ENCODE measurements at places on chromosomes 1 and 21.

DNA sequence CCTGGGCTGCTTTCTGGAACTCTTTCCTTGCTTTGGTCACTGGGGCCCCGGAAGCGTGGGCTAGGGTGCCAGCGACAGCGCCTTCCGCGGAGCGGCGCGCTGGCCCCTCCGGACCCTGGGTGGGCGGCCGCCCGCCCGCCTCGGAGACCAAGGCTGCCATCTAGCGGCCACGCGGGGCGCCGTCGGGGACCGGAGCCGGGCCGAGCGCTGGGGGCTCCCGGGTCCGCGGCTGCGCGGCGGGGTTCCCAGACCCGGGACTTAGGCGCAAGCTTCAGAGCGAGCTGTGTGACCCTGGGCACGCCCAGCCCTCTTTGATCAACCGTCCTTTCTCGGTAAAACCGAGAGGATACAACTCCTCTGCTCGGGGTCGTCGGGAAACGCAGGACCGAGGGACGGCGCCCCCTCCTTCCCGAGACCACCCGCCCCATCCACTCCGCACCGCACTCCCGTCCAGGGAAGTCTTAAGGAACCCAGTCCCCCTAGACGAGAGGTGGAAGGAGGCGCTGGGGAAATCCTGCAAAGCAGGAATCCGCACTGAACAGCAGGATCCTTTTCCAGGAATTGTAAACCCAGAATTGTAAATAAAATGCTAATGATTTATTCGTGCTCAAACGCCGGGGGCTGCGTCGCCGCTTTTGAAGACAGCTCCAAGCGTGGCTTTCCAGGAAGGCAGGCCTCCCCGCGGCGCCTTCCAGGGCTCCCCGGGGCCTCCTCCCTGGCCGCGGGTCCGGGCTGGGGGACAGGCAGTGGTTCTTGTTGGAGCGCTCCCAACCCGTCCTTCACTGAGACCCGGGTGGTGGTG lies 41.2 kb downstream of the RRAGC start:
- peak; percentile 12 for DNase-seq

DNA sequence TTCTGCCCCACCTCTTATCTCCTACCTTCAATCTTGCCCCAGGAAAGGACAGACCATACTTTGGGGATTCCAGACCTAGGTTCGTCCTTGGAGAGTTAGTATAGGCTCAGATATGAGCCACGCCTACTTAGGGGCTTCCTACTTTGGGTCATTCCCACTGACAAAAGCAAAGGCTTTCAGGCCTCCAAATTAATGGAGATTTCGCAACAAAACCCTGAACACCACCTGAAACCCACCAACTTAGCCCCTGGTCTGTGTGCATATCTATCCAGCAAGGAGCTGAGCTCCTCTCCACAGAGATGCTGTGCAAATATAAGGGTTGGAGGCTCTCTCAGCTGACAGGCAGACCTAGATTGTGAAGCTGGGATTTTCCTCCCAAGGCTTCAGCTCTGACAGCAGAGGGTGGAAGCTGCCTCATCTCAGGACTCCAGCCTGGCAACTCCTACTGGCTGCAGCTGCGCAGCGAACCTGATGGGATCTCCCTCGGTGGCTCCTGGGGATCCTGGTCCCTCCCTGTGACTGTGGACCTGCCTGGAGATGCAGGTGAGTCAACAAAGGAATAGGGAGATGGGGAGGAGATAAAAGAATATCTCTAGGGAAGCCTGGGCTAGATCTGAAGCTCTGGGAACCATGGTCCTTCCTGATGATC lies 2.1 kb downstream of the MPL start:
- DNase-seq = no peak

DNA sequence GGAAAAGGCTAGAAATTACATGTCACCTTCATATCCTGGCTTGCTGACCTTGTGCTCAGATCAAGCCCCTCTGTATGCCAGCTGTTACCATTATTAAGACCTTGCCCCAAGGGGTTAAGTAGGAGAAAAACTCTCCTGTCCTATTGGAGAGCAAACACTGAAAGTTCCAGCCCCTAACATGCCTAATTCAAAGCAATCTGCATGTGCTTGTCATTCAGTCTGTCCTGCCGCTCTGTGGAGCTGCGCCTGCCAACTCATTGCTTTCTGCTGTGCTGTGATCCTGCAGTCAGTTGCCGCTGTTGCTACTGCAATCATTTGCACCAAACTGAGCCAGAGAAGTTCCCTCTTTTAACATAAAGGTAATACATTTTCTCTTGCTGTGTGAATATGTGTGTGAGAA lies 113.4 kb downstream of the DISP1 start:
- DNase-seq = no peak

- DNase-seq = no peak
These were observed 425.4 kb downstream of the ADGRL2 start for GRCh38 chr1:82226186-82226505.

DNA sequence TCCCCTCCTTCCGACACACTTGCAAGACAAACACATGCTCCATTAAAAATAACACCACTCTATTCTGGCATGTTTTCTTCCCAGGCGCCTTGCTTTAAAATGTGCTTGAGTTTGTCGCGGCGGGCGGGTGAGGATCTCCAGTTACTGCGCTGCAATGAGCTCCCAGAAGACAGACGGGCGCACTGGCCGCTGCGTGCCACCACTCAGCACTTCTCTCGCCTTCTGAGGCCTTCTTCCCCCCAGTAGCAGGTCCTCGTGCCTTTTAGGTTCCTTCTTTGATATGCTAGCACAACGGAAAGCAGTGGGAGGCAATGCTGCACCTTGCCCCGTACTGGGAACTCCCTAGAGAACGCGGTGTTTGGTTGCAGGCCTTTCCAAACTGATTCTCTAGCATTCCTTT lies 279.5 kb upstream of the NR5A2 start:
- DNase-seq = no peak

- DNase-seq = no peak
These were observed 327.7 kb upstream of the KAZN start for GRCh38 chr1:14270821-14271220.

DNA sequence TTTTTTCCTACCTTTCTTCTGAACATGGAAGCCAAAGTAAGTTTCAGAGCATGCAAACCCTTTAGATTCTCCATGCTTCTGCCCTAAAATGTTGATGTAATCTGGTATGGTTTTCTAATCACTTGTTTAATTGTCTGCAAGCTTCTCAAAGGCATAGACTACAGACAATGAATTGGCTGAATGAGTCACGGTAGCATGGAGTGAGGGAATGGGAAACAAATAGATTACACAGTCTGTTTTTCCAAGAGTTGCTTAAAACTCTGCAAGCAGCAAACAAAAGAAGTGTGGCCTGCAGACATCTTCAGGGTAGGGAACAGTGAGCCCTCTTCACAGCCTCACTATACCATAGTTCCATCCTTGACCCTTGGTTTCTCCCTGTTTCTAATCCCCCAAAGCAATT lies 326.0 kb downstream of the BARHL2 start:
- no peak for DNase-seq

DNA sequence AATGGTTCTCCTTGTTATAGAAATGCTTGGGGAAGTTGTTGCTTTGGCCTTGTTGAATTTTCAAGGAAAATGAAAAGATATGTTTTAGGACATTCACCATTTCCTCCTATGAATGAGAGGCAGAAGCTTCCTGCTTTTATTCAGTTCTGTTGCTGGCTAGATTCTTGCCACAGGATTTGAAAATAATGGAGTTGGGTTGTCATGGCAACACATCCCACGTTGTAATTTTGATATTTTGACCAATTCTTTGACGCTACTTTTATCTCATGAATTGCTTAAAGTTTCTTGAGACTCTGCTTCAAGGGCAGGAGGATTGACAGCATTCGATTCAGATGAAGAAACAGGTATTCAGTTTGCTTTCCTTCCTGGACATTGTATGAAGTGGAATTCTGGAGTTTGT lies 331.5 kb downstream of the PRDM2 start:
- no peak for DNase-seq

GRCh38 chr1:98133131-98133530 lies 212.3 kb upstream of the DPYD start:
- DNase-seq = no peak

DNA sequence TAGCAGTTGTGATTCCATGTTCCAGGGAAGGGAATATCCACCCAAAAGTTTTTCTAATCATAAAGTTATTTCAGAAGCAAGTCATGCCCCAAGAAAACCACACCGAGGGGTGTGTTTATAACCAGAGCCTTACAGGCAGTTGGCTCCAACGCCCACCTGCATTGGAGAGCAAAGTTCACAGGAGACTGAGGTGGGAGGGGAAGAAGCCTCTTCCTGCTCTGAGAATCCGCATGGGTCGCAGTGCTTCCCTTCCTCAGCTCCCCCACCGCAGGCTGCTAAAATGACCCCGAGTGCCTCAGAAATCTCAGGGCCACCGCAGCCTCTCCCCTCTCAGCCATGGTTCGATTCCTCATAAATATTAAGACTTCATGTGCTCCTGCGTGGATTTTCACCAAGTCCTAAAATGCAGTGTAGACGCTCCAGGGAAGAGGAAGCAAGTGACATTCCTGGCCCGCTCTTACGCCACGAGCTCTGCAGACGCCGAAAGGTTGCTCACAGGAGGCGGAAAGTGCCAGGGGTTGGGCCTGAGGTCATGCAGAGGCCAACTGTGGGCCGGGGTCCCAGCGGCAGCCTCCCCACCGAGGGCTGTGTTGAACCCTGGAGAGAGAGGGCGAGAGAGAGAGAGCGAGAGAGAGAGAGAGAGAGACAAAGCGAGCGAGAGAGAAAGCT lies 13.4 kb upstream of the SPSB1 start:
- no peak for DNase-seq

GRCh38 chr1:29962336-29962735 lies 726.0 kb downstream of the PTPRU start:
- no peak for DNase-seq

GRCh38 chr21:42309753-42310213 lies 5.4 kb downstream of the TFF3 start:
- DNase-seq = peak; percentile 54

DNA sequence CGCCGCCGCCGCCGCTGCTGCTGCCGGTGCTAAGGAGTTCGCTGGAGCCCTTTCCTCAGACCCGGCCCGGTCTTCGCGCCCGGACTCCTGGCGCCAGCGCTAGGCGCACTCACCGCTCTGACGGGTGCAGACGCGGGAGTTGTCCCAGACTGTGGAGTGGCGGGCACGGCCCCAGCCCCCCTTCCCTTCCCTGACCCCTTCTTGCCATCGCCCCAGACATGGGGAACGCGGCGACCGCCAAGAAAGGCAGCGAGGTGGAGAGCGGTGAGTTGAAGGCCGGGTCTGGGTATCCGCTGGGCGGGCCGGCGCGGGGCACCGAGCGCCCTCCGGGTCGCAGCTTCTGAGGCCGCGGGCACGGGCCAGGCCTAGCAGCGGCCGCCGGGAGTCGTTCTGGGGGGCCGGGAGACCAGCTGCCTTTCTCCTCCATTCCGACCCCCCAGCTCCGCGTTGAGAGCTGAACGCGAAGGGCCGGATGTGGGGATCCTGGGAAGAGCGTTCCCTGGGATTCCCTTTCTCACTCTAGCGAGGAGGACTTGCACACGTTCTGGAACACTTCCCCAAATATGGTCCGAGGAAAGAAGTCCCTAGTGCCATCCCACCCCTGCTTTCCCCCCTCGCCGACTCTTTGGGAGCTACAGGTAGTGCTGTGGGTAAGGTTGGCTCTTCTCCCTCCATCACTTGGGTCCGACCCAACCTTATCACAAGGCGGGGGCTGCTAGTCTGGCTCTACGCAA lies 65.8 kb upstream of the PRKACB start:
- DNase-seq = no peak

GRCh38 chr1:36664571-36665287 lies 182.0 kb upstream of the CSF3R start:
- no peak for DNase-seq

GRCh38 chr1:8544644-8545043 lies 226.7 kb downstream of the SLC45A1 start:
- no peak for DNase-seq

GRCh38 chr1:153231785-153232184 lies 14.4 kb downstream of the PRR9 start:
- no peak for DNase-seq

DNA sequence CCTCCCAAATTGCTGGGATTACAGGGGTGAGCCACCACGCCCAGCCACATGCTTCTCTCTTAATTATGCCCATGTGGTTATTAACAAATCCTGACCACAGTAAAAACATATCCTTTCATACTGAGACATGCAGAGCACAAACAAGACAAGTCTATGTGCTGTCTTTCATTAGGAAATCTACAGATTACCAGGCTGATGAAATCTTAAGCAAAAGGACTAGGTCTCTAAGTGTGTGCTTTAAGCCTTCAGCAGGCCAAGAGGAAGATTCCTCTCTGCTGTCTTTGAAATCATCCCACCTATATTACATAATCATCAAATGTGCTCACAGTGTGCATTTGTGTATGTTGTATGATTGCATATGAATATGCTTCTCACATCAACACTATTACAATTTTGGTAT lies 419.3 kb downstream of the KCTD3 start:
- DNase-seq = no peak

GRCh38 chr1:203521074-203521794 lies 27.3 kb downstream of the OPTC start:
- no peak for DNase-seq

- DNase-seq = no peak
These were observed 107.6 kb downstream of the NOS1AP start for GRCh38 chr1:162177126-162177525.

DNA sequence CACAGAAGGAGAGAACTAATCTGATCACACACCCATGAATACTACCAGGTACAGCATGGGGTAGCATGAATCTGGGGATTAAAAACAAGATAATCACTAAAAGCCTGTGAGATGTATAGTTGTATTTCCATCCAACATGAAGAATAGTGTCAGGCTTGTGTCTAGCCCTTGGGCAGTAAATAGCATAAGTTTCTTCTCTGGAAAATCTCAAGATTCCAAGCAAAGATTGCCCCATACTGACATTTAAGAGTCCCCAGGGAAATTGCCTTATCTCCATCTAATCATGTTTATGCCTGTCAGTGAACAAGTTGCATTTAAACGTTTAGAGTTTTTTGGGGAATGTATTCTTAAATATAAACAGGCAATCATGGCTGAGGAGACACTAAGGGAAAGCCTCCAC lies 109.2 kb upstream of the SERTAD4 start:
- no peak for DNase-seq

DNA sequence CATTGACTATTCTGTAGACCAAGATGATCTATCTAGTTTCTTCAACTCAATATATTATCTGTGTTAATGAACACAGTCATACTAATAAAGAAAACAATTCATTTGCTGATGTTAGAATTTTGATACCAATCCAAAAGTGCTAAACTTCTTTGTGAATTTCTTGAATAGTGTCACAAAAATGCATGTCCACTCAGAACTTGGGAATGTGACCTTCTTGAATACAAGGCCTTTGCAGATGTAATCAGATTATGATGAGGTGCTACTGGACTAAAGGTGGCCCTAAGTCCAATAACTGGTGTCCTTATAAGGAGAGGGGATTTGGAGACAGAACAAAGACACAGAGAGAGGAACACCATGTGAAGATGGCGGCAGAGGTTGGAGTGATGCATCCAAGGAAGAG lies 305.8 kb upstream of the ZP4 start:
- DNase-seq = no peak

GRCh38 chr1:28056129-28056925 lies 32.1 kb downstream of the EYA3 start:
- no peak for DNase-seq
